ENCODE measurements at places on chromosomes 5 and 9.
A peak's percentile ranks its signal among the peaks of the same experiment; 100 is the strongest.

GRCh38 chr5:72248410-72248981 lies 71.5 kb downstream of the MRPS27 start:
- no peak for DNase-seq

- DNase-seq = no peak
These were observed 19.3 kb upstream of the RAPGEF1 start for GRCh38 chr9:131759017-131759647.

DNA sequence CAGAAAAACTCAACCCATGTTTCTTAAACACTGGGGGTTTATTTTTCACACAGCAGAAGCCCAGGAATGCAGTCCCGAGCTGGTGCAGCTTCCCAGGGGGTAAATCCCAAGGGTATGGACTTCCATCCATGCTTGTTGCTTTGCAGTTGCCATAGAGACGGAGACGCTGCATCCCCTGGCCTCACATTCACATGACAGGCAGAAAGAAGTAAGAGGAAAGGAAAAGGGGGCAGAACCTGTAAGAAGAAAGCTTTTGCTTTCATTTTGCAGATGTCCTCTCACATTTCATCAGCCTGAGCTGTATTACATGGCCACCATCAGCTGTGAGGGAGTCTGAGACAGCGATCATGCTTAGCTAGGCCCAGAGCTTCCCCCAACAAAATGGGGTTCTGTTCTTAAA lies 321.0 kb downstream of the AGTPBP1 start:
- no peak for DNase-seq

- no peak for DNase-seq
These were observed 10.0 kb downstream of the GPX3 start for GRCh38 chr5:151030379-151030778.

GRCh38 chr9:136943291-136944211 lies 987 bp downstream of the FBXW5 start:
- DNase-seq = no peak

- DNase-seq = no peak
These were observed 104.5 kb downstream of the VAV2 start for GRCh38 chr9:133887540-133888047.

GRCh38 chr5:58012102-58012501 lies 447.8 kb downstream of the PLK2 start:
- DNase-seq = no peak

DNA sequence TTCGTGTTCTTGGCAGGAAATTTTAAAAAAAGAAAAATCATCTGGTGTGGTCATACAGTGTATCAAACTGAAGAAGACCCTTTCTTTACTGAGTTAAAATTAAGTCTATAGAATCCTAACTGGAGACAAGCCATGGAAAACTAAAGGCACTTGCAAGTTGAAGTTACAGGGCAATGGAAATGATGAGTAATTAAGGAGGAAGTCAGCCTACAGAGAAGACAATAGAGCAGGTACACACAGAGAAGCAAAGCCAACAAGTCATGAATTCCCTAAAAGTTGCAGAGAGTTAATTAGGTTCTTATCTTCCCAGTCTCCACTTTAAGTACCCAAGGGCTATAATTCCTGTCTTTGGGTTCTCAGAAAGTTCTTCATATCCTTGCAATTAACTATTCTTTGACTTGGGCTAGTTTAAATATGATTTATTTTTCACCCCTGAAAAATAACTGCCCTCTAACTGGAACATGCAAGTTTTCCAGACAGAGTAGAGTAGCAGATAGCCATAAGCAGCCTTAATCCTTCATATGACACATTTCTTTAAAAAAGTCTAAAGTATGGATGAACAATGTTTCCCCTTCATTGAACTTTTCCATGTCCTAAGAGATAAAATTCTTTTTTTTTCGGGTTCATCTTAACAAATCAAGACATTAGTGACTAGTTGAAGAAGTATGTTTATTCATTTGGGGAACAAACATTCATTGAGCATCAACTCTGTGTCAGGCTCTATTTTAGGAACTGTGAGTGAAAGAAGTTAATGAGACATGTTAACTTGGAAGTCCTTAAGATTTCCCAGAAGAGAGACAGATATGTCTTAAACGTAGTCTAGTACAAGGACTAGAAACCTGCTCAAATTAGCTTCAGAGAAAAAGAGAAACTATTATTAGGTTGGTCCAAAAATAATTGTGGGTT lies 5.2 kb upstream of the ITGA2 start:
- no peak for DNase-seq

DNA sequence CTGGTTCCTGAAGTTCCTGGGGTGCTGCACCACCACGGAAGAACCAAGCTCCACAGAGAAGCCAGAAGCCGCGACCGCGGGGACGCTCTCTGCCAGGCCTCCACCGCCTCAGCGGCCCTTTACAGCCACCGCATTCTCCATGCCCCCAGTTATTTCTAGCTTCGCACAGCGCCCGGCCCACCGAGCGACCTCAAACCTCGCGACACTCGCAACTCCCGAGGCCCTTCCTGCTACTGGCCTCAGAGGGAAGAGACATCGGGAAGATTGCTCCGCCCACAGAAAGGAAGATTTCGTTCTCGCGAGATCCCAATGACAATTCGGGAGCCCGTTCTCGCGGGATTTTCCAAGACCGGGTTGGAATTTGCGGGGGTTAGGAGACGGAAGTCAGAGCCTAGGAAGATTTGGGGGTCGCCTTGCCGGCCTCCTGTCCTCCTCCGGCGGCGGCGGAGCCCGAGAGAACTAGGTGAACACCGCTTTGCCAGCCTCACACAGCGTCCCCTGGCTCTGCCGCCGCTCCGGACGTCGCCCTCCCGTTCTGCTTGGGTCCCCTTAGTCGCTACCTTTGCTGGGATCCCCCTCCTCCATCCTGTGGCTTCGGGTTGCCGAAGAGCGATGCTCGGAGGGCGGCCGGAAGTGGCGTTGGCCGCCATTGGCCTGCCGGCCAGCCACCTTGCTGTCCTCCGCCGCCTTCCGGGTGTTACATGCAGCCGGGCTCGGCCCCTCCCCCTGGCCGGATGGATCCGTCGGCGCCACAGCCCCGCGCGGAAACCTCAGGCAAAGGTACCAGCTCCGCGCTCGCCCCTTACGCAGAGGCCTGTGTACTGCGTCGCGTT lies at the start of gene ERCC6L2:
Gene ERCC6L2, plus strand, starts transcription at position 387 of the 833 bp plus-strand sequence. Its CDS starts 348 bp downstream, at position 735.
- DNase-seq = peak; percentile 89

- no peak for DNase-seq
These were observed 64.0 kb downstream of the PRRC1 start for GRCh38 chr5:127581450-127581849.

DNA sequence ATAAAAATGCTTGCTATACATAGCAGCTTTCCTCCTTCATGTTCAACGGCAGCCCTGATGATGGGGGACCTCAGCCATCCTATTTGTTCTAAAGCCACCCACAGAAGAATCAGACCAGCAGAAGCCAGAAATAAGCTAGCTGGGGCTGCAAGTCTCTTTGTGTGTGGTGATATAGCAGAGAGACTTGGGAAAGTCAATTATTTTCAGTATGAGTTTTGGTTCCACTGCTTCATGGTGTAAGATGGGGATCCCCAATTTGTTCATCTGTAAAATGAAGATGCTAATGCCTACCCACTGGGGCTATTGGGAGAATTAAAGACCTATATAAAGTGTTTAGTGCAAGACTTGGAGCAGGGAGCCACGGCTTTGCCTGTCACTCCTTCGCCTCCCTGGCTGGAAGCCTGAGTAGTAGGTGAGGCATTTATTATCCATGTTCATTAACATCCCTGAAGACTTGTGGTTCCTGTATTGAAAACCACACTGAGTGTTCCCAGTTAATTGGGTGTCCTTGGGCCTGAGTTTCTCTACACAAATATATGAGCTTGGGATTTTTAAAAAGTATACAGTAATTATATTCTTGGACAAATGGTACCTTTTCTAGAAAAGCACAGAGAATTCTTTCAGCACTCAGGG lies 210.1 kb upstream of the SLC24A2 start:
- no peak for DNase-seq

- peak; percentile 77 for DNase-seq
These were observed 117.7 kb downstream of the SLC12A2 start for GRCh38 chr5:128201065-128201926.

DNA sequence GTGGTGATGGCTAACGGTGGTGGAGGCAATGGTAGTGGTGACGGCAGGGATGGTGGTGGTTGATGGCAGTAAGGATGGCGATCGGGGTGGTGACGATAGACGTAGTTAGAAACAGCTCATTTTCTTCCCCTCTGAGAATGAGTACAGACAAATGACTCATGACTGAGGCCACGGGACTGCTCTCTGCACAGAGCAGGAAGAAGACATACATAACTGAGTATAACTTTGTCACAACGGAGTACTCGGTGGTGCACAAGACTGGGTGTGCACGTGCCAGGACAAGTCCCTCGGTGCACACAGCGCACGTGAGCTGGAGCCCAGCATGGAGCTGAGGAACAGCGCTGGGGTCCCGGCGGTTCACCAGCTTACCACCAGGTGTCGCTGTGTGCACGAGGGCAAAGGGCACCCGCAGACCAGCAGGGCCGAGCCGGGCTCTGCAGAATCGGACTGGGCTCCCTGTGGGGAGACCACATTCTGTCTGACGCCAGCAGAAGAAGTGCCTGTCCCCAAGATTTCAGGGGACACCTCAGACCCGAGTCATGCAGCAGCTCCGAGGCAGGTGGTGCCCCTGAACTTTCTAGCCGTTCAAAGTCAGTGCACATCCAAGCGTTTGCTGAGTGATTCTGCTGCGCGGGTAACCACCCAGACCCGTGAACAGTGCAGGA lies 188.6 kb downstream of the FSTL4 start:
- DNase-seq = peak; percentile 53

GRCh38 chr5:38187532-38187931 lies 70.8 kb upstream of the EGFLAM start:
- DNase-seq = no peak

GRCh38 chr5:138874771-138875551 lies at the start of gene LRRTM2:
LRRTM2 (minus strand) TSS chr5:138875335; CDS start chr5:138874911, 424 bp downstream.
- DNase-seq = no peak

DNA sequence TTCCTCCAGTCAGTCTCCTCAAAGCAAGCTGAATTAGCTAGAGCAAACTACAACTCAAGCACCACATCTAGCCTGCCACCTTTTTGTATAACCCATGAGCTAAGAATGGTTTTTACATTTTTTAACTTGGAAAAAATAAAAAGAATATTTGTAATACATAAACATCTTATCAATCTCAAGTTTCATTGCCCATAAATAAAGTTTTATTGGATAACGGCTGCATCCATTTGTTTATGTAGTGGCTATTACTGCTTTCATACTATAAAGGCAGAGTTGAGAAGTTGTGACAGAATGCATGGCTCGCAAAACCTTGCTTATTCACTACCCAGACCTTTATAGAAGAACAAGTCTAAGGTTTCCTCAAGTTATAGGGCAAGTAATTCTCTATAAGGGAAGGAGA lies 95.7 kb downstream of the ELAVL2 start:
- DNase-seq = no peak

GRCh38 chr5:28574606-28575005 lies 1536.2 kb upstream of the CDH9 start:
- DNase-seq = no peak

GRCh38 chr9:76136986-76137385 lies 246.5 kb downstream of the PCSK5 start:
- DNase-seq = no peak

DNA sequence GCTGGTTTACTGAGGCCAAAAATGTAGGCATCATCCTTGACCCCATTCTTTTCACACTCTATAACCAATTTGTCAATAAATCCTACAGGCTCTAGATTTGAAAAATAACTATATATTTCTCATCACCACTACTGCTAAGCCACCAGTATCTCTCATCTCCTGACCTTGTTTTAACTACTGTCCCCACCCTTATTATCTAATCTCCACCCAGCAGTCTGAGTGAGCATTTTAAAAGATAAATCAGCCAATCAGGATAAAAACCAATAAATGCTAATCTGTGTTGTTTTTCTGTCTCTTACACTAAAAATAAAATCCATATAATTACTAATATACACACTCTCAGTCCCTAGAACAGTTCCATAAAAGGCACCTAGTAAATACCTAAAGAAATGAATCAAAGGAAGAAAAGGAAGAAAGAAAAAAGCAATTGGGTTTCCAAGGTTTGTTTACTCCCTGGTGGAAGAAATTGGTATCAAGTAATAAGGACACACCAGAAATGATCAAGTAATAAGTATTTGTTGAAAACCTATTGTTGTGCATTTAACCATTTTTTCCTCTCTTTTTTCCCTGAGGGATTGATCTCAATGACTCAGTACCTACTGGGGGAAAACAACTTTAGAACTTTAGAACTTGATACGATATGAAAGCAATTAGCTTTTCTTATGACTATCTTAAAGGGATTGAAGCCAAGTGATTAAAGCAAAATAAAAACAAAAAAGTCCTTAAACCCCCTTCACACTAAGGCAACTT lies 19.3 kb downstream of the MRPS27 start:
- DNase-seq = no peak

DNA sequence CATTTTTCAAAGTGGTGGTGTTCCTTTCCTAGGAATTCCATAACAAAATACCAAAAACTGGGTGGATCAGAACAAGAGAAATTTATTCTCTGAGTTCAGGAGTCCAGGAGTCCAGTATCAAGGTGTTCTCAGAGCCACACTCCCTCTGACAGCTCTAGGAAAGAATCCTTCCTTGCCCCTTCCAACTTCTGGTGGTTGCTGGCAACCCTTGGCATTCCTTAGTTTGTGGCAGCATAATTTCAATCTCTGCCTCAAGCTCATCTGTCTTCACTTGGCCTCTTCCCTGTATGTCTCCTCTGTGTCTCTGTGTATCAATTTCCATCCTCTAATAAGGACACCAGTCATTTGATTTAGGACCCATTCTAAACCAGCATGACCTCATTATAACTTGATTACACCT lies 243.7 kb downstream of the MPDZ start:
- no peak for DNase-seq

DNA sequence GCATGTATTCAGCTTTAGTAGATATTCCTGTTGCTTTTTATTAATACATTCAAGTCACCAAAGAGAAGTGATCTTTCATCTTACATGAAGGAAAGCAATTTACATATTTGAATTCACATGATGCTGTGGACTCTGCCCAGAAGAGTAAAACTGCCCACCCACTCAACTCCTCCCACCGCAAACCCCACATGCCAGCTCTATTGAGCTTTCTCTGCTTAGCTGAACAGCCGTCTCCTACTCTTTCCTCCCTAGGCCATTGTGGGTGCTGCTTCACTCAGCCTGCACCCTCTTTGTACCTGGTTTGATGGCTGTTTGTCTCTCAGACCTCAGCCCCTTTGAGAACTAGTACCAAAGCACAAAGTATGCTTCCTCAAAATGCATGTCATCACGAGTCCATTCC lies 48.4 kb upstream of the MAP3K1 start:
- no peak for DNase-seq

DNA sequence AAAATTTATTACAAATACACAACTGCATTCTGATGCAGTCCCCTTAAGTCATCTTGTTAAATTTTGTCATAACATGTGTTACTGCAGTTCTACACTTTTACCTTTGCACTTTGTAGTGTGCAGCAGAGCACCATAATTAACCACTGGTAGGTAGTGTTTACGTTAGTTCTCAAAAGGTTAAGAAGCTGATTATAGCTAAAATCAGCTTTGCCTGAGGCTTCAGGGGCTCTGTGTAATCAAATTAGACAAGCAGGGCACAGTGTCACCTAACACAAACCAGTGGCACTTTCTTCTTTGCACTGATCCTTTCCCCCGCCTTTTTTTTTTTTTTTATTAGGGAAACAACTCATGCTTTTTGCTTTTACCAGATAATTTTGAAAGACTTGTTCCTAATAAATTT lies 26.1 kb downstream of the POU5F2 start:
- no peak for DNase-seq

- DNase-seq = no peak
These were observed 416.1 kb upstream of the TRPC7 start for GRCh38 chr5:136781464-136781863.

- DNase-seq = no peak
These were observed 156.1 kb upstream of the SEMA6A start for GRCh38 chr5:116730706-116731105.

All from activated naive CD4-positive, alpha-beta T cell (primary cell).